ENCODE measurements at places on chromosomes 7 and 10.

DNA sequence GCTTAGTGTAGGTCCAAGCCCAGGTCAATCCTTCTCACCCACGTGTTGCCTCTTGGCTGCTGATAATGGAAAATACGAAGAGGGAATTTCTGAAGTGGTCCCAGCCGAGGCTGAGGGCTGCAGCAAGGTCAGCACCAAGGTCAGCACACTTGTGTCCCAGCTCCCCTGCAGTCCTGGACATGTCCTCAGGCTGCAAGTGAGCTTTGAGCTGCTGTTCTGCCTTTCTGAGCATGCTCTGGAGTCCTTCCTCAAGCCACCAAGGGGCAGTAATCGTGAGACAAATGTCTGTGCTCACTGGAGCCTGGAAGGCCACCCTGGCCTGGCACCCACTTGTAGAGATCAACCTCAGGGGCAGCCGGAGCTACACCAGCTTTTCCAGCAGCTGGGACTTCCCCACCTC, 28.3 kb downstream of the DRGX start:
- DNase-seq, result no peak

DNA sequence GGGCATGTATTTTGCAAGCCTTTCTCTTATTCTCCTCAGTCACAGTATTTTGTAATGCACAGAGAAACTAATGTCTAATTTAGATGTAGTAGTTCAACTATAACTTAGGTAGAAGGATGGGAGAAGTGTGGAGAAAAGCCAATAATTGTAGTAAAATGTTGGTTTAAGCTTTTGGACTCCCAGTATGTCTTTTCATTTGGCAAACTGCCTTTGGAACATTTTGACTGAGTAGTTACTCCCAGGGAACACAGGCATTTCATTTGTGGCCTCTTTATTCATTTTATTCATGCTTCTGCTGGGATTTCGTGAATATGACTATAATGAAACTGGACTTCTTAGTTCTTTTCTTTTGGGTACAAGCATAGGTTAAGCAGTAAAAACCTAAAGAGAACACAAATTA, 79.0 kb downstream of the EXOC4 start:
- DNase-seq, result no peak

DNA sequence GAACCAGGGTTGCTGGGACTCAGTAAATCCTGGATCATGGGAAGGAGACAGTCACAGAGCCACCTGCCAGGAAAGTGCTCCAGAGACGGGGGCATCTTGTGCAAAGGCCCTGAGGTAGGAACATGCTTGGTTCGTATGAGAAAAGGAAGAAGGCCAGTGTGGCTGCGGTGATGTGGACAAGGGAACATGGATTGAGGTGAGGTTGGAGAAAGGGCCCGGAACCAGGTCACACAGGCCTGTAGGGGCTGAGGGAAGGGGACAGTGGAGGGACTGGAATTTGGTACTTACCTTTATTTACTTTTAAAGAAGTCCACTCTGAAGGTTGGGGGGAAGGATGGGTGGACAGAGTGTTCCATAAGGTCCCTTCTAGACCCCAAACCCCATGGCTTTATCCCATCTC, 32.9 kb upstream of the CXCL12 start:
- no peak for DNase-seq

GRCh38 chr10:132570771-132571649, 33.4 kb downstream of the INPP5A start:
- DNase-seq, result no peak

DNA sequence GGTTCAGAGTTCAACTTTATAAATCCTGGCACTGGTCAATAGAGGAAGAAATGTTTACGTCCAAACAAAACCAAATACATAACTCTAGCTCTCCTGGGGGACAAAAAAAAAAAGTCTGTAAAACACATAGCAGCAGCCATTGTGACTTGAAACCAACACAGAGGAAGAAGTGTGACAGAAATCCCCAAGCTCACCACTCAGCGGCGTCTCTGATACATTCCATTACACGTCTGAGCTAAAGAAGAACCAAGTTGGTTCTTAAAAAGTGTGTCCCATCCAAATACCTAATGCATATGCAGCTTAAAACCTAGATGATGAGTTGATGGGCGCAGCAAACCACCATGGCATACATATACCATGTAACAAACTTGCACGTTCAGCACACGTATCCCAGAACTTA, 58.3 kb upstream of the NANOS1 start:
- no peak for DNase-seq

- DNase-seq, result no peak
These were observed 560.9 kb downstream of the DNAJB6 start for GRCh38 chr7:157897681-157898080.

DNA sequence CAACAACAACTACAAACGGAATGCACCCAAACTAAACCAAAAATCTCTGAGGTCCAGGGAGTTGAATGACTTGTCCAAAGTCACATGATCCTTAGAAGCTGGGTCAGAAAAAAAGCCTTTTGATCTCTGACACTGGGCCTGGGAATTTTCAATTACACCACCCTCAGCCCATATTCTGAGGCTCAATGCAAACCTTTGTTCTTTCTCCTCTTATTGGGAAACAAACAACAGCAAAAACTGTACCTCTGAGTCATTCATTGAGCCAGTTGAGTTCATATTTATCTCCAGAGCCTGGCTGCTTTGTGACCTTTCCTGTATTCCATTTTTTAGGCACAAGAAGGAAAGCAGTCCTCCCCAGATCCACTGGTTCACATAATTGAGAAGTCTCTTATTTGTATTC, 51.2 kb upstream of the SORCS1 start:
- no peak for DNase-seq

- DNase-seq, result peak; percentile 31
These were observed 488 bp downstream of the EIF4H start for GRCh38 chr7:74174606-74175082.

DNA sequence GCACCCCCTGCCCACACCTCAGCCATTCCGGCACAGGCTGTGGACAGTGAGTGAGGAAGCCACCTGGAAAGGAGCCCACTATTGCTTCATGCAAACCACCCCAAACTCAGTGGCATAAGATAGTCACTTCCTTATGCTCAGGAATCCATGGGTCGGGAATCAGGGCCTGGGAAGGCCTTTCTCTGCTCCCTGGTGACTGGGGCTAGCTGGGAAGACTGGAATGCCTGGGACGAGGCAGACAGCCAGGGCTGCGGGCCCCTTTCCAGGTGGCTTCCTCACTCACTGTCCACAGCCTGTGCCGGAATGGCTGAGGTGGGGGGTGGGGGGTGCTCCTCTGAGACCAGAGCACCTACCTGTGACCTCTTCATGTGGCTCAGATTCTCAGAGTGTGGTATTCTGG, 74.1 kb upstream of the GRB10 start:
- no peak for DNase-seq

GRCh38 chr10:13852872-13853271, 266.1 kb downstream of the PRPF18 start:
- DNase-seq, result no peak

DNA sequence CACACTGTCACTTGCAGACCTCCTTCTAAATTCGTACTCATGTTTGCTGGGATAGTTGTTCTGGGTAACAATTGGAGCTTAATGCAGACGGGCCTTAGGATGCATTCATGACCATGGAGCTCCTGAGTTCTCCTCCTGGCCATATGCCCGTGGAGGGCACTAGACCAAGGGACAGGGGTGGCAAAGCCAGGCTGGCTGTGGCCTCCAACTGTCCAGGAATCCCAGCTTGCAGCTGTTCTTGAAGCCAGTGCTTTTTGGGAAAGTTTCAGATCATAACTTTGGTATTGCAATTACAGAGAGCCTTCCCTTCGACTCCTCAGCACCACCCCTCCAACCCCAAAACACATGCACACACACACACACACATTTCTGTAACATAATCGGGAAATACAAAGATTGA, 30.6 kb downstream of the ANTXRL start:
- no peak for DNase-seq

GRCh38 chr10:124197371-124198124, 104.2 kb upstream of the CHST15 start:
- no peak for DNase-seq

- DNase-seq, result no peak
These were observed 22.4 kb upstream of the C1QL3 start for GRCh38 chr10:16544099-16544498.

DNA sequence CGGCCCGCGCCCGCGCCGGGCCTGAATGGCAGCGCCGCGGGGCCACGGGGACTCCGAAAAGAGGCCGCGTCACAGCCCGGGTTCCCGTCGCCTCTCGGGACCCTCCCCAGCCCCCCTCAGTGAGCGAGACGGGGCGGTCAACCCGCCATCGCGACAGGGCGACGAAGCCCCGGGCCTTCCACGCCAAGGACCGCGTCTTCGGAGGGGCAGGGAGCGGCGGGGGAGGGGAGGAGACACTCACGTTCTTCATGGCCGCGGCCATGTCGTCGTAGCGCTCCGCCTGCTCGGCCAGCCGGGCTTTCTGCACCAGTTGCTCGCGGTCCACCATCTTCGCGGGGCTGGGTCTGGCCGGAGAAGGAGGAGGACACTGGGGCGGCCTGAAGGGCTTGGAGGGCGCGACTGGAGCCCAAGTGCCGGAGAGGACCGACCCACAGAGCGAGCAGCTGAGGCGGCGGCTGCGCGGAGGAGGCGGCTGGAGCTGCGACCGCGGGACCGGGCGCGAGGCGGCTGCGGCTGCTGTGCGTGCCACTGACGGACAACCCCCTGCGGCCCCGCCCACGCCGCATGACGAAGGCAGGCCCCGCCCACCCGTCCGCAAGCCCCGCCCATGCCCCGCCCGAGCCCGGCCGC, at the start of gene YWHAG:
TSS of gene YWHAG (minus strand) at position 511 of the 630 bp plus-strand sequence. CDS start at position 328, 183 bp downstream.
- DNase-seq, result peak; percentile 82

DNA sequence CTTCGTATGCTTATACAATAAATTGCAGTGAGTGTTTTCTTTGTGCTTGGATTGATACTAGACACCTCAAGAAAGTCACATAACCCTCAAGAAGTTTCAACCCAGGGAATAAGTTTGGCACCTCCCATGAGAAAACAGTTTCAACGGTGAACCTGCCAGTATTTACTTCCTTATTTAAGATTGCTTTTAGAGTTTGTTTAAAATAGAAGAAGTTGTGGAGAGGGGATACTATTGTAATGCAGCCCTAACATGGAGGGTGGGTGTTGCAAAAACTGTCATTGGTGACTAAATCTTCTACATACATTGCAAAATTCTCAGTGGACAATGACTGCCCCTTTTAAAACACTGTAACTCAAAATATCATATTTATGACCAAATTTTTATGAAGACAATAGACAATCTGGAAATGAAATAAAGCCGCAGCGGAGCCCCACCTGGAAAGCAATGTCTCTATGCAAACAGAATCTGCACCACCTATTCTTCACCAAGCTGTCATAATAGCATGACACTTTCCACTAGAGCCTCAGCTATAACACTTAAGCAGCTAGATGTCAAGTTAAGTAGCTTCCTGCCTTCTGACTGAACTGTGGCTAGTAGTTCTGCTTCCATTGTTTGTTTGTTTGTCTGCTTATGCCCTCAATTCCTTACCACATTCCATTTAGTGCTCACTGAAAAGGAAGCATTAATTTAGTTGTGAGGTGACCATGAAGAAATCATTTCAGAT, 98.2 kb downstream of the MDFIC start:
- DNase-seq, result no peak
